Hematopoietic multipotent progenitor cell (in vitro differentiated cells): ENCODE measurements at places on chromosomes 1 and 21.

- no peak for DNase-seq
Observed at GRCh38 chr1:32215629-32216480, 6.3 kb downstream of the TMEM234 start.

DNA sequence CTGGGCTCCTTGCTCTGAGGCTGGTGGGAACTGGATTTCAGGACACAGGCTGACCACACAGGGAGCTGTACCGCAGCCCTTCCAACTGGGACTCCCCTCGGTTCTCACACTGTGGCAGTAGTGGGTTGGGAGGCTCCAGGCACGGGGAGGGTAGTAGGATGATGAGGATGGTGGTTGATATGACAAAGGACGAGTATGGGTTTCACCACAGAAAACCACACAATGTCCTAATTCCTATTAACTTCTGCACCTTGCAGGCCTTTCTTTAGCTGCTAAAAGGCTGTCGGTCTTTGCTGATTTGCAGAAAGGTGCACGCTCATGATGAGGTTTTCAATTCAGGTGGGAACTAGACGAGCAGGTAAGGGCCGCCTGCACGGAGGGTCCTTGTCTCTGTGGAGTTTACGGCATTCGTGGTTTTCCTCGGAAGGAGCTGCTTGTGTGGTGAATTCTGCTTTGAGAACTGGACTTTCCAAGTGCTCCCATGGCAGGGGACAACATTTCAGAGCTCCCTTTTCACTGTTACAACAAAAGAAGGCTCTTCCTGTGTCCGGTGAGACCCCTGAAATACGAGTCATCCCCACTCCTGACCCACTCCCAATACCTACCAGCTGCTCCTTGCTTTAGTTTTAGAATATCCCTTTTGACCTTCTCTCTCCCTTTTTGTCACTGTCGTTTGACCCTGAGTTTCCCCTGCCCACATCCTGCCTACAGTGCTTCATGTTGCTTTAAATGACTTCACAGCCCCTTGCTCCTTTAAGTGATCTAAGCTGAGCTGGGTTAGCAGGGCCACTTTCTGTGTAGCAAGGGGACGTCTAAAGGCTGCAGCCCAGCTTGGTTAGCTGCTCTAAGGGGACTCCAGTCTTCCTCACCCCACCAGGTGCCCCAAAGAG, 125.1 kb downstream of the MRPS6 start:
- DNase-seq = no peak

DNA sequence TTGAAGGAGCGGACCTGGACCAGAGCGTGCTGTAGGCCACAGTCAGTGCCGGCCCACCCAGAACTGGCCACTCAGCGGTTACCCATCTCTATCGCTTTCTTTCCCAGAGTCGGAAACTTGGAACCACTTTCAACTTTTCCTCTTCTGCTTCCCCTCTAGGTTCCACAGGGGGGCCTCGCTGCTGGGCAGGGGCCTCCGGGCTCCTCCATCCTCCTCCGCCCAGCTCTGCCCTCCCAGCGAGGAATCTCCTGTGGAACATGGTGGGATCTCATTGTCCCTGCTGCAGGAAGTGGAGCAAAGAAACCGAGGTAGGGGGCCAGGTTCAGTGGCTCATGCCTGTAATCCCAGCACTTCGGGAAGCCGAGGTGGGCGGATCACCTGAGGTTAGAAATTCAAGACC, 139.2 kb downstream of the ETS2 start:
- no peak for DNase-seq

GRCh38 chr1:21032741-21033140, 144.0 kb downstream of the EIF4G3 start:
- no peak for DNase-seq

GRCh38 chr1:145887631-145888030, 2.0 kb upstream of the ANKRD35 start:
- no peak for DNase-seq

- DNase-seq = no peak
Observed at GRCh38 chr1:6097824-6098223, 52.1 kb downstream of the KCNAB2 start.

DNA sequence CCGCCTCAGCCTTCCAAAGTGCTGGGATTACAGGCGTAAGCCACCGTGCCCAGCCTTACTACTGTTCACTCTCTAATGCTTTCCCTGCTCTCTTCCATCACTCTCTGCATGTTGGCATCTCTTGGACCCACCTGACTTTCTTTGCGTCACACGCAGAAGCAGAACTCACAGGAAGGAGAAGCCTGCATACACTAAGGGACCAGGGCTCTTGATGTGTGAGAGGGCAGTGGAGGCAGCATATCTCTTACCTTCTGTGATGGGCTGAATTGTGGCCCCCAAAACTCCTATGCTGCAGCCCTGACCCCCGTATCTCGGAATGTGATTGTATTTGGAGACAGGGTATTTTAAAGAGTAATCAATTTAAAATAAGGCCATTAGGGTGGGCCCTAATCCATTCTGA, 26.7 kb upstream of the SLAMF9 start:
- no peak for DNase-seq

- DNase-seq = peak; percentile 94
Observed at GRCh38 chr21:33947451-33948095, 32.0 kb upstream of the ATP5PO start.

DNA sequence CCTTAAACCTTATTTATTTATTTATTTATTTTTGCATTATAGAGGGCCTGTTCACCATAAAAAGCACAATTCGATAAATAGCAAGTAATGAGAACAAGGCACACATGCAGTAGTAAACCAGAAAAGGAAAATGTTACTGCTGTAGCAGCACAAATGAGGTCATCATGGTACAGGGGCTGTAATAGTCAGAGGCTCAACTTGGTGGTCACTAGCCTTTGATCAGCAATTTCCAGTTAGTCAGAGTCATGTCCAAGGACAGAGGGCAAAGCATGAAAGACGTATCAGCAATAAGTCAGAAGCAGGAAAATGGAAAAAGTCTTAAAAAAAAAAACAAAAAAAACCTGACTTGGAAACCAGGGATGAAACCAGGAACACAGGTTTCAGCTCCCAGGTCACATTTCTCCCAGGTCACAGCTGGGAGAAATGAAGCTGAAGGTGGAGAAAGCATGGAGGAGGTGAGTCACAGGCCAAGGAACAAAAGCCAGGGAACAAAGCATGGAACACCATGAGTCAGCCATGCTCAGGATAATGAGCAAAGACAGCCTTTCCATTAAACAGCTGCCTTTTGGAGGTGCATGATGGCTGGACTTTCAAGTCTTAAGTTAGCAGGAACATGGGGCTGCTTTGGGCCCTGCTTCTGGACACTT, 556.3 kb downstream of the LTN1 start:
- DNase-seq = no peak

GRCh38 chr1:205584732-205585131, 47.1 kb downstream of the ELK4 start:
- DNase-seq = no peak

- DNase-seq = no peak
Observed at GRCh38 chr1:234206651-234207284, 166.5 kb upstream of the COA6 start.

GRCh38 chr21:41361786-41362604, at the start of gene MX2:
Gene MX2, plus strand, starts transcription at chr21:41362027. Its CDS starts 14,880 bp downstream, at chr21:41376907.
- peak; percentile 81 for DNase-seq

DNA sequence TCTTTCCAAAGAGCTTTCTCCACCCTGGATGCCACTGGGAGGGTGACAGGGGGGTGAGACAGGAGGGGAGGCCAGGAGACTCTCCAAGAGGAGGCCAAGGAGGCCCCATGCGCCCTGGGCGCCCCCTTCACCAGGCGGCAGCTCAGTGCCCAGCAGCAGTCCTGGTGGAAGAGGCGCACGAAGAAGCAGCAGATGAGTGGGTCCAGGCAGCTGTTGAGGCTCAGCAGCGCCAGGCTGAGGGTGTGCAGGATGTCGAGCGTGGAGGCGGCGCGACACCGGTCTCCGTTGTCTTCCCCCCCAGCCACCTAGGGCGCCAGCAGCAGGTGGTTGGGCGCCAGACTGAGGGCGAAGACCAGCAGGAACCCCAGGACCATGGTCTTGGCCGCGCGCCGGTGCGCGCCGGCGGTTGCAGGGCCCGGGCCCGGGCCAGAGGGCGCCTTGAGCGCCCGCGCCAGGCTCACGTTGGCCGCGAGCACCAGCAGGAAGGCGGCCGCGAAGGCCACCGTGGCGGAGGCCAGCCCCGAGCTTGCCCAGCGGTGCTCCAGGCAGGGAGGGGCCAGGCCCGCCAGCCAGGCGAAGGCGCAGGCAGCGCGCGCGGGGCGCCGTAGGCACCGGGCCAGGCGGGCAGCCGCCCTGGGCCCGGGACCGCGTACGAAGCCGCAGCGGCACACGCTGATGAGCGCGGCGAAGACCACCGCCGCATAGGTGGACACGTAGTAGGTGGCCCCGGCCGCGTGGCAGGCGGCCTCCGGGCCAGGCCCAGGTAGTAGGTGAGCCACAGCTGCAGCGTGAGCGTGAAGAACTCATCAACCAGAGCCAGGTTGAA, 8.6 kb downstream of the TMEM35B start:
- no peak for DNase-seq

DNA sequence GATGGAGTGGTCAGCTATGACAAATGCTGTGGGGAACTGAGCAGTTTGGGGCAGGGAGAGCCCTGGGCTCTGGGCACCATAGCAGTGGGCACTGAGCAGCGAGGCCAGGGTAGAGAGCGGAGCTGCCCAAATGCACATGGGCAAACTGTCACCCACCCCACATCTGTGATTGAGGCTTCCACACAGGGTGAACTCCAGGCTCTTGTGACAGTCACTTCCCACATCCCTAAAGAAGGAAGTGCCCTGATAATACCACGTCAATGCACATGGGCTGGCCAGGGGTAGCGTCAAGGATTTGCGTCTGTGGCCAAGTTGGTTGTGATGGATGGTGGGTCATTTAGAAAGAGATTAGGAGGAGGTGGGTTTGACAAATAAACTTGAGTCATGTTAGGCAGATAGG, 2.6 kb upstream of the GUCA2B start:
- DNase-seq = no peak

GRCh38 chr1:223364685-223365382, 858 bp upstream of the SUSD4 start:
- peak; percentile 26 for DNase-seq

GRCh38 chr1:208634346-208635140, 390.4 kb upstream of the PLXNA2 start:
- DNase-seq = no peak

DNA sequence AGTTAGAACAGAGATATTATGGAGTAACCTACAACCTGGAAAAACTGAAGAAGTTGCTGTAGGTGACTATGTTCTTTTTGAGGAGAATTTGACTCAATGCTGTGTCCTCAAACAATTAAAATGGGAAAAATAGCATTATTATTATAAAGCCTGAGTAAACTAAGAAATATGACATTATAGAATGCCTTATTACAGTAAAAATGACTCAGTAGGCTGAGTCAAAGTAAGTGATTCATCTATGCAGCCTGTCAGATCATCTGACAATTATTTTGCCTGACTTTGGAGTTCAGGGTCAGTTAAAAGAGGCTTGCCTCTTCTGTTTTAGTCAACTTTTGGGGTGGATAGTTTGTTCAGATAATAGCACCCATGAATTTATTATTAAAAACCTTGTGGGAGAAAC, 150.8 kb upstream of the PTGFR start:
- no peak for DNase-seq

DNA sequence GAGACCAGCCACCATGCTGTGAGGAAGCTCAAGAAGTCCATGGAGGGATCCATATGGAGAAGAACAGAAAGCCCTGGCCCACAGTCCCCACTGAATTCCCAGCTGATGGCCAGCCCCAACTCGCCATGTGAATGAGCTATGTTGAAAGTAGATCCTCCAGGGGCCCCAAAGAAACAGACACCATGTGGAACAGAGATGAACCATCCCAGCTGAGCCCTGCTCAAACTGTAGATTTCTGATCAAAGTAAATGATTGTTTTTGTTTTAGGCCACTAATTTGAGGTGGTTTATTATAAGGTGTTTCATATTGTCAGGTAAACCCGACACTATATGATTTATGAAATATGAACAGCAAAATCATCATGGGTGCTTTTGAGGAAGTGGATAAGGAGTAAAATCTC, 32.8 kb downstream of the SYT2 start:
- no peak for DNase-seq

GRCh38 chr1:36771240-36771639, 263.1 kb downstream of the GRIK3 start:
- no peak for DNase-seq

GRCh38 chr1:60989749-60990713, 92.3 kb upstream of the NFIA start:
- no peak for DNase-seq

GRCh38 chr1:242525360-242525722, 844 bp upstream of the PLD5 start:
- no peak for DNase-seq

DNA sequence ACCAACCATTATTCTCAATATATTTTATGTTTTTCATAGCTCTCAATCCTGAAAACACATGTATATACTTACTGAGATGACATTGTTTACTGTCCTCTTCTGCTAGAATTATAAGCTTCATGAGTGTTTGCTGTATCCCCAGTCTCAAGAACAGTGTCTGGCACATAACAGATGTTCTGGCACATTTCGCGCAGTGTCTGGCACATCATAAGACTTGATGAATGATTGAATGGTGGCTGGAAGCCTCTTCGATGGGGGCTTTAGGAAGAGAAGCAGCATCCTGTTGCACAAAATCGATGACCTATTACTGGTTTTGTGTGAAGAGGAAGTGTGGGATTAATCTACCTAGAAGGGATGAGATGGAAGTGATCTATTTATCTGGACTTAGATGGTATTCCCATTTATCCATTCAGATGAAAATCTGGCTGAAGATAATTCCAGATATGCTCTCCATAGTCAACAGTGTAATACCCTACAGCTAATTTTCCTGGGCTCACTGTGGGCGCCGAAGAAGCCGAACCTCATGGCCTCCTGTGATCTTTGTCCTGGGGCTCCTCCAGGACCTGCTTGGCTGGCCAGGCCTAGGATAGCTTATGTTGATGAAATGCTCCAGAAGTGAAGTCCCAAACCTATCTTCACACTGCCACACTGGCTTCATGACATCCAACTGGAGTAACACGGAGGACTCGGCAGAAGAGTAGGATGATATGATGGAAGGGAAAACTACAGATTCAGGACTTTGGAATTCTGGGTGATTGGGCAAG, 26.5 kb downstream of the CD34 start:
- no peak for DNase-seq

GRCh38 chr21:27134516-27134915, 167.6 kb upstream of the ADAMTS5 start:
- DNase-seq = no peak

DNA sequence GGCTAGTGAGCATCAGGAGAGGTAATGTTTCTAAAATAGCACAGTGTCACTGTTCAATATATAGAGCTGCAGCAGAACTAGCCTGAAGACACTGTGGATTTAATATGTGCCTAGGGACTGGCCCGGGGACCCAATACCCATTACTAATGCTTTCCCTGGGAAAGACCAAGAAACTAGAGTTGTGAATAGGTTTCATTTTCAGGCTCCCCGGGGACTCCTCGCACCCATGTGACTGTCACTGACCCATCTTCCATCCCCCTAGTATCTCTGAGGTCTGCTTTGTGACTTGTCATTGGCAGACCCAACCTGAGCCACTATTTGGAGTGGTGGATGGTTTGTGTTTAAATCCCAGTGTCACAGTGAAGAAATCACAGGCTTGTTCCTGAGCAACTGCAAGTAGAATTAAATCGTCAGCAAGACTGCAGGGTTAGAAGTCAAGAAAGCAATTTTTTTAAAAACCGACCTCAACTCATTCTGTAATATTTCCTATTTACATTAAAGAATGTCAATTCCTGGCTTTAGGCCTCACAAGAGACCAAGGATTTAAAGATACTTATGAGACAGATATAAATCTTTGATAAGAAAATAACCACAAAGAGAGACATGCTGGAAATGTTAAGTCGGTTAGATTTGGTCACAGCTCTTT, 130.0 kb upstream of the TNR start:
- DNase-seq = no peak
